Kidney glomerular epithelial cell (primary cell): ENCODE measurements at places on chromosomes 12 and 14.
A peak's percentile ranks its signal among the peaks of the same experiment; 100 is the strongest.

GRCh38 chr12:3520168-3520567, 29.2 kb downstream of the PRMT8 start:
- no peak for DNase-seq

DNA sequence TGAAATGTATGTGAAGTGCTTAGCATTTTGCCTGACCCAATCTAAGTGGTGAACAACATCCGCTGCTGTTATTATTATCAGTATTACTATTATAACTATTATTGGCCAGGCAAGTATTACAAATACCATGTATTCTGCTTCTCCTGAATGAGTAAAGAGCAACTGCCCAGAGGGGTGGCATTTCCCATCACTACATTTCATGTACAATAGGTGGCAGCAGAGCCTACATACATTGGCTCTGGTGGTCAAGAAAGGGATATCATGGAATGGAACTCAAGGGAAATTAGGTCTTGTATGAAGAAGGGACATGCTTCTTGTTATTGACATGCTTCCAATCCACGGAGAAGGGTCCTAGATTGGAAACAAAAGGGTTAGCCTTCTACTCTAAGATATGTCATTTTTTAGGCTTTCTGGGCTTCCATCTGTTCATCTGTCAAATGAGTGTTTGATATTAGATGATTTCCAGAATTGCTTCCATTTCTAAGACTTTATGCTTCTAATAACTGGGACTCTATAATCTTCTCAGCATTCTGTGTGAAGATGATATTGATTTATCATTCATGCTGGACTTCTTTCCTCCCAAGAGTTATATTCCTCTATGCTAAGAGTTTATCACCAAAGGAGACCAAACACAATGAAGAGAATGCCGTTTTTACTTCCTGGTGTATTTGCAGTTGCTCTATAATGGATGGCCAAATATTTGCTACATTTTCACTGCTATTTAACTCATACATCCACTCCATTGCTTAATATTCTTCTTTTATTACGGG, 239.1 kb downstream of the SSPN start:
- DNase-seq: peak; percentile 67

GRCh38 chr12:62748941-62749468, 185.9 kb downstream of the PPM1H start:
- no peak for DNase-seq

GRCh38 chr12:130747867-130748740, 32.0 kb upstream of the RIMBP2 start:
- DNase-seq: peak; percentile 27

DNA sequence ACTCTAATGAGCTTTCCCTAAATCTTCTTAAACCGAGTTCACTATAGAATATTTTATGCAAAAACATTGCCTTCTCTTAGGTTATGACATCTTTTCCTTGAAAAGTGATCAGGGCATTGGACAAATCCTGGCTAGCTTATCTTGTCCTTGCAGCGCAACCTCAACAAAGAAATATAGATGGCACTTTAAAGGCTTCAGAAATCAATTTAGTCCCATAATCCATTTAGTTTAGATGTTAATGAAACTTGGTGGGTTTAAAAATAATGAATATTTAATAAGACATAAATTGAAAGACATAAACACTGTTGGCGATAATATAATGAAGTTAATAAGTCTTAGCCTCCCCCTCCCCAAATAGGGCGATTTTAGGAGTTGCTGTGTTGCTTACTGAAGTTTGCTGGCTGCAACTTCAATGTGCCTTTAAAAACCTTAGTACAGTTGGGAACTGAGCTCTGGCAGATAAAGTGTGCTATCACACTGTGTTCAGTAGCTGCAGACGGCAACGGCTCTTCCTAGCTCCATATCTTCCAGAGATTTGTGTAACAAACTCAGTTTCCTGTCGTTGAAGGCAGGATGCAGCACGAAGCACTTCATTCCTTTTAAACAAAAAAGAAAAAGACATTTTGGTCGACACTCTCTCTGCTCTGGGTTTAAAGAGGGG, 19.5 kb downstream of the PLXNC1 start:
- no peak for DNase-seq

DNA sequence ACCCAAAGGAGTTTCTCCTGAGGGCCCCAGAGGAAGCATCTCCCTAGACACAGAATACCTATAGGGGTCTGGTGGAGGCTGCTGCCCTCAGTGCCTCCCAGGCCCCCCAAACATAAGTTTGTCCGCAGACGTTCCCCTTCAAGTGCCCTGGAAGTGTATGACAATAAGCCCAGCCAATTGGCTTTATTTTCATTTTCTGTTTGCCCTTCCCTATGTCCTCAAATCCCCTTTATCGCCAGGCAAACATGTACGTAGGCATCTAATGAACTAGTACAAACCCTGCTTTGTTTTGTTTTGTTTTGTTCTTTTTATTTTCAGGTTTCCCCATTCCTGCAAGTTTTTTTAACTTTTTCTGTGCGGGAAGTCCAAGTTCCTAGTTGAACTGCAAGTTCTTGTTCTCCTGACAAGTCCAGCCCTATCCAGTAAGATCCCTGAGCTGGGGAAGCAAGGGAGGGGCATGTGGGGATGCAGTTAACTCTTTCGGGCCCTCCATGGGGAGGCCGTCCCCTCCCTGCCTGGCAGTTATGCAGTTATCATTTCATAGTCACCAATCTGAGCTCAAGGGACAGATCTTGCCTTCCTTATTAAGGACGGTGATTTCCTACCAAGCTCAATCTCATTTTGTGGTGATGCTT, 141.9 kb downstream of the KCNA5 start:
- DNase-seq: no peak

DNA sequence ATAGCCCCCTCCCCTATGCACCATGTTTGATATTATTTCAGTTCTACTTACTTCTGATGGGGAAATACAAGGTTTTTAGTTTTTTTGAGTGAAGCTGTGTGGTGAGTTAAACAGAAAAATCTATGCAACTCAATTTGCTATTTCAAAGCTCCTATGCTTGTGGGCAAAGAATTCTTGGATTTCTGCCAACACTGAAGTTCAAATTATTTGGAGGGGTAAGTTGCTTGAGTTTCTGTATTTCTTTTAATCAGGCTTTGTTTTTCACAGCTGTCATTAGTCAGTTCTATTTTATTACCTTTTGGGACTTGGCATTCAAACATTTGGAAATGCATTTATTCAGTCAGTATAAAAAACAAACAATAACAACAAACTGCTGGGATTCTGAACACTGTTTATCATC, 407.5 kb upstream of the MGAT4C start:
- no peak for DNase-seq

DNA sequence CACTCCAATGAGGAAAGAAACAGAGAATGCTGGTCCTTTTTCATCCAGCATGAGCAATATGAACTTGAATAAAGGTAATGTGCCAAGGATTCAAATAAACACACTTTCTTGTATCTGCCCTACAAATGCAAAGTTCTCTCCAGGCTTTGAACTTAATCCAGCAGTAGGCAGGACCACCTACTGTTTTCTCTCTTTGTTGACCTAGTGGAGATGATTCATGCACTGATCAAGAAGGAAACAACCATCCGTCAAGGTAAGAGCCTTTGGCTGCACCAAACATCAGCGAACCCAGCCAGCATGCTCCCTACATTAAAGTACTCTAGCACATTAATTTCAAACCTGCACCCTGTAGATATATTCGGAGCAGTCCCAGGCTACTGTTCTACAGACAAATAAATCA, 489.3 kb downstream of the GALC start:
- no peak for DNase-seq

DNA sequence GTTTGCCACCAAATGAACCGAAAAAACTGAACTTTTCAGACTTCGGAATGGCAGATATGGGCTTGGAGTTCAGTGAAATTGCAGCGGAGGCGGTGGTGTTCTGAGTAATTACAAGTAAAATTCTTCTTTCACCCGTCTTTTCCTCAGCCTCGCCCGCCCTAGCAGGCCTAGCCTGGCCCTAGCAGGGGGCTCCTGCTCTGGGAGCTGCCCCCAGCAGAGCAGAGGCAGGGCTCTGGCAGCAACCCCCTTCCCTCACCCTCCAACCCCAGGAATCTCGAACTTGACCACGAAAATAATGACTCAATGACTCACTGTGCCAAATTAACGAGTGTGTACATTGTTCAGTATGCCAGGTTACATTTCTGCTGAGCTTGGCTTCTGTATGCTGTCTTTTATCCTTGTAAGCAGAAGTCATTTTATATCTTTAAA, 1.1 kb downstream of the PAPLN start:
- DNase-seq: peak; percentile 85

- no peak for DNase-seq
Measured at GRCh38 chr12:50196537-50196936, 29.4 kb upstream of the CERS5 start.

- DNase-seq: no peak
Measured at GRCh38 chr14:98904677-98905076, 367.3 kb downstream of the BCL11B start.

GRCh38 chr14:74765721-74766120, 2.6 kb downstream of the YLPM1 start:
- no peak for DNase-seq

DNA sequence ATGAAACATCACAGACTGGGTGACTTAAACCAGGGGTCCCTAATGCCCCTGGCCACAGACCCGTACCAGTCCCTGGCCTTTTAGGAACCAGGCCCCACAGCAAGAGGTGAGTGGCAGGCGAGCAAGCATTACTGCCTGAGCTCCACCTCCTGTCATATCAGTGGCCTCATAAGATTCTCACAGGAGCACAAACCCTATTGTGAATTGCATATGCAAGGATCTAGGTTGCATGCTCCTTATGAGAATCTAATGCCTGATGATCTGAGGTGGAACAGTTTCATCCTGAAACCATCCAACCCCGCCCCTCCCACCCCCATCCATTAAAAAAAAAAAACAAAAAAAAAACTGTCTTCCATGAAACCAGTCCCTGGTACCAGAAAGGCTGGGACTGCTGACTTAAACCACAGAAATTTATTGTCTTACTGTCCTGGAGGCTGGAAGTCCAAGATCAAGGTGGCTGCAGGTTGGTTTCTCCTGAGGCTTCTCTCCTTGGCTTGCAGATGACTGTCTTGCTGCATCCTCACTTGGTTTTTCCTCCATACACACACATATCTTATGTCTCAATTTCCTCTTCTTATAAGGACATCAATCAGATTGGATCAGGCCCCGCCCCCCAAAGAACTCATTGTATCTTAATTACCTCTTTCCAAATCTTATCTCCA, 235.9 kb downstream of the CHST11 start:
- no peak for DNase-seq

GRCh38 chr12:64835901-64836300, 11.5 kb downstream of the TBC1D30 start:
- DNase-seq: no peak

- no peak for DNase-seq
Measured at GRCh38 chr14:20219033-20219432, 4.5 kb upstream of the OR11H6 start.

DNA sequence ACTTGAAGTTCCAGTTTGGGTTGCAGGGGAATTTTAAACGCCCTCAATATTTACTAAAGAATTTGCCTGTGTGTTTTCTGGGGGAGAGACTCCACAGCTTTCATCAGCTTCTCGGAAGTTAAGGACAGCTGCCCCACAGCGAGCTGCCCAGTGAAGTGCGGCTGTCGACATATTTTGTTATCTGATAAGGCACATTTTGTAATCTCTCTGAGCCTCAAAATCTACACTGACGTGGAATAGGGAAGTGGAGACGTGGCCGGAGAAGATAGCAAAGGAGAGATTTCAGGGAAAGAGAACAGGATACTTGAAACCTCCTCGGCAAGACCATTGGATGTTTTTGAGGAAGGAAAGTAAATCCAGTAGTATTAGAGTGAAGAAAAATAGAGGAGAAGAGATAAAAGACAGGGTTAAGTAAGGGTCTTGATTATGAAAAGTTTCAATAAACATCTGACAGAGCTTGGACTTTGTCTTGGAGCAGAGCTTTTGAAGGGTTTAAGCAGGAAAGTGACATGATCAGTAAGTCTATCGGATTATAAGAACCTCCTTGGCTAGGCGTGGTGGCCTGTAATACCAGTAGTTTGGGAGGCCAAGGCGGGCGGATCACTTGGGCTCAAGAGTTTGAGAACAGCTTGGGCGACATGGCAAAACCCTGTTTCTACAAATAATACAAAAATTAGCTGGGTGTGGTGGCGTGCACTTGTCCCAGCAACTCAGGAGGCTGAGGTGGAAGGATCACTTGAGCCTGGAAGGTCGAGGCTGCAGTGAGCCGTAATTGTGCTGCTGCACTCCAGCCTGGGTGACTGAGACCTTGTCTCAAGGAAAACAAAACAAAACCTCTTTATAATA, 1.1 kb downstream of the POLR3B start:
- peak; percentile 79 for DNase-seq

- no peak for DNase-seq
Measured at GRCh38 chr14:79708426-79709388, 502.6 kb downstream of the DIO2 start.

GRCh38 chr14:42719391-42719790, 1112.7 kb downstream of the LRFN5 start:
- no peak for DNase-seq

DNA sequence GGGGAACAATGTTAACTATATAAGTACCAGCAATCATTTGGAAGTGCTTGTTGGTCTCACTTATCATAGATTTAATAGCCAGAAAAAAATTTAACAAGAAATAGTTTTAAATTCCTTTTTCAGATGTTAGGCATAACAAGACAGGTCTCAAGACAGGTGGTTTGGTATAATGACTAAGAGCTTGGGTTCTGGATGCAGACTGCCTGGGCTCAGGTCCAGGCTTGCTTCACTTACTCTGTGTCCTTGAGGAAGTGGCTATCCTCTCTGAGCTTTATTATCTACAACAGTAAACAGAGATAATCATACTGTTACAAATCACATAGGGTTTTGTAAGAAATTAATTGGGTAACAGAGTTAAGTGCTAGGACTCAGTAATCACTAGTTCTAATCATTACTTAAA, 338.0 kb upstream of the FLRT2 start:
- DNase-seq: no peak

- no peak for DNase-seq
Measured at GRCh38 chr12:15767301-15767700, 21.9 kb downstream of the EPS8 start.

- no peak for DNase-seq
Measured at GRCh38 chr14:37088356-37089215, 83.8 kb downstream of the SLC25A21 start.

DNA sequence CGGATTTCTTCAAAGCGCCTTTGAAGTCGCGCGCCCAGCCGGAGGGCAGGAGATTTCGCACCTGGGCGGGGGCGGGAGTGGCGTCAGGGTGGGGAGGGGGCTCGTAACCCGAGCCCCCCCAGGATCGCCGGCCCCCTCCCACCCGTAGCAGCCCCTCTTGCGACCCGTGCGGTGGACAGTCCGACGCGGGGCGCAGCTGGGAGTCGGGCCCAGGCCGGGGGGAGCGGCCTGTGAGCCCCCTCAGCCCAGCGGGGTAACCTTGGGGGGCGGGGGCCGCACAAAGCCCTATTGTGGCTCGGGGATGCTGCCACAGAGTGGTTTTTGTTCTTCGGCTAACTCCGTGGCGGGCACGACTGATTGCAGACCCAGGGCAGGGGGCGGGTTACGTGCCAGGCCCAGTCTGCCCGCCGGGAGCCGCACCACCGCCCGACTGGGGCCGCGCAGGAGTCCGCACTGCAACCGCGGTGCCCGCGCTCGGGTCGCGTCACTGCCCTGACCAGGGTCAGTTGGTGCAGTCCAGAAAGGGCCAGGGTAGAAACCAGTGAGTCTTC, 4.2 kb upstream of the AAAS start:
- DNase-seq: no peak

- DNase-seq: no peak
Measured at GRCh38 chr14:71361874-71362273, 454.6 kb downstream of the PCNX1 start.

GRCh38 chr12:88562846-88563582, 17.3 kb downstream of the KITLG start:
- DNase-seq: no peak
